NCI-H2029 treated with DMSO at 0.1 percent for 48 hours (cell line): ENCODE measurements at places on chromosomes 6 and 20.

- no peak for DNase-seq
Measured at GRCh38 chr6:11317885-11318771, 85.7 kb upstream of the NEDD9 start.

DNA sequence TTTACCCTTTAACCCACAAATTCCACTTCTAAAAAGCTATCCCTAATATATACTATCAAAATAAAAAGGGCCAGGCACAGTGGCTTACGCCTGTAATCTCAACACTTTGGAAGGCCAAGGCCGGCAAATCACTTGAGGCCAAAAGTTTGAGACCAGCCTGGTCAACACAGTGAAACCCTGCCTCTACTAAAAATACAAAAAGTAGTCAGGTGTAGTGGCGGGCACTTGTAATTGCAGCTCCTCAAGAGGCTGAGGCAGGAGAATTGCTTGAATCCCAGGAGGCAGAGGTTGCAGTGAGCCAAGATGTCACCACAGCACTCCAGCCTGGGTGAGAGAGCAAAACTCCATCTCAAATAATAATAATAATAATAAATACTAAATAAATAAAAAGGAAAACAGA, 82.5 kb downstream of the TRIM27 start:
- DNase-seq: no peak

DNA sequence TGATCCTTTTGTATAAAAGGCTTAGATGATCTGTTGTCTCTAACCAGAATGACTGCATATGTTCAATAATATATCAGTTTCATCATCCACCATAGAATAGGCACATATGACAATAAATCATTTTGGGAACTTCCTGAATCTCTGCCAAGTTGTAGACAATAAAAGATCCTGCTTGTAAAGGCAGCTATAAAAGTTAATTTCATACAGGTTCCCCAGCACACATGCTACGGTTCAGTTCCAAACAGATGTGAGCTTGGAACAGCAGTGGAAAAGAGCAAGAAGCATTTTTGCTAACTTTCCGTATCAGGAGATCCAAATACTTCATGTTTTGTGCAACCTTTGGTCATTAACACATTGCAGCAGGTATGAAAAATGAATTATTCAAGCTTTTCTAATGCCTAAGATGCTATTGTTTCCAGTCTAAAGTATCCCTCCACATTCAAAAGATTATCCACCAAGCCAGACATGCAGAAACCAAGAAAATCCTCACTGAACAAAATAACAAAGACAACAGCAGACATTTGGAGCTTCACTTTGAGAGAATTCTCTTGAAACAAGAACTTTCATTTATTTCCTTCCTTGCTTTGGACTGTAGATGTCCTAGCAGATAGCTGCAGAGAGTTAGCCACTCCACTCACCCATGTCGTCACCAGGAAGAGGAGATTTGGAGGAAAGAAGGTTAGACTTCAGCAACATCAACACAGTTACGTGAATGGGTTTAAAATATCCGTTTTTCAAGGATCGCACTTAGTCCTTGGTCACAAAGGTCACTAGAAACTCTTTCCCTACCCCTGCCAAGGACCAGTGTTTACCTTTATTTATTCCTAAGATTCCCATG, 453.5 kb upstream of the JARID2 start:
- no peak for DNase-seq

GRCh38 chr20:1866834-1867233, 28.4 kb upstream of the SIRPA start:
- DNase-seq: peak; percentile 0

DNA sequence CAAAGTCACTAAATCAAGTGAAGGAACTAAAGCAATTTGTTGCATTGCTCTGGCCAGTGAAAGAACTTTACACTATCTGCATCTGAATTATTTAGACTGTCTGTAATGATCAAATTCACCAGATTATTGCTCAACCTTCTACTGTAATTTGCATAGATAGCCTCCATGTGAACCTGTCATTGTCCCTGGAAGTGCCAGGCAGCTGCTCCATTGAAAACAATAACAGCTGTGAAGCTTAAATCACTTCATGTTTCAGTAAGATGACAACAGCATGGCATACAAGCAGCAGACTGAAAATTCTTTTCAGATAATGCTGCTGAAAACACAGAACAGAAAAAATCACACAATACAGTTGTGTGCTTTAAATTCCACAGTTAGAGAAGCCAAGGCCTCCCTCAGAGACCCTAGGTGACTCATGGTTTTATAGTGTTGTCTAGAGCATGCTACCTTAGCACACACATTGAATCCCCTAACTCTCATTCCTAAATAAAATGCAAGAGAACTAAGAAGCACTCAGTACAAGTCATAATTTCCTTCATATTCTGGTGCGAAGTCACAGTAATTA, 248.9 kb downstream of the TPBG start:
- DNase-seq: peak; percentile 76

- peak; percentile 60 for DNase-seq
Measured at GRCh38 chr6:3848925-3849605, at the start of gene FAM50B. TSS of gene FAM50B (plus strand) at chr6:3849373. CDS start at chr6:3849812, 439 bp downstream.

DNA sequence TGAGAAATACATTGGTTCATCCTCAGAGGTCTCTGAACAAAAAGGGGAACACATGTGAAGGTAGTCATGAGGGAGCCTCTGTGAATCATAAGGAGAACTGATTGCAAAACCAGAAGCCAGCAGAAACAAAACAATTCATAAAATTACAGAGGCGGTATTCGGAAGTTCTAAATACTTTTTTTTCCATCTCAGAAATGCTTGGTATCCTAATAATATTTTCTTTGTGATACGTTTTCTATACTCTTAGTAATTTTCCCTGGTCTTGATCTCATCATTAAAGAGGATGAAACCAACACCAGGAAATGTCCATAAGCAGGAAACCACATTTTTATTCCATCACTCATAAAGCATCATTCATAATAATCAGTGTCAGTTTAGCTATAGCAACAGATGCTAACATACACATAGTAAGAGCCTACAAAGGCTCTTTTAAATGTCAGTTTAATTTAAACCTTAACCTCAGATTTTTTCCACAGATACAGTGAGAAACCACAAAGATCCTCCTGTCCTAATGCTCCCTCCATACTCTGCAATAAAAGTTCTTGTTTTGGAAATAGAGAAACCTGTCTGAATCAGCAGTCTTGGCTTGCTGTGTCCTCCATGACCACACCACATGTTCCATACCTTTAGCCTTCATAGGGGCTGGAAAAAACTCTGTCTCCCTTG, 29.2 kb downstream of the SGK1 start:
- DNase-seq: no peak

DNA sequence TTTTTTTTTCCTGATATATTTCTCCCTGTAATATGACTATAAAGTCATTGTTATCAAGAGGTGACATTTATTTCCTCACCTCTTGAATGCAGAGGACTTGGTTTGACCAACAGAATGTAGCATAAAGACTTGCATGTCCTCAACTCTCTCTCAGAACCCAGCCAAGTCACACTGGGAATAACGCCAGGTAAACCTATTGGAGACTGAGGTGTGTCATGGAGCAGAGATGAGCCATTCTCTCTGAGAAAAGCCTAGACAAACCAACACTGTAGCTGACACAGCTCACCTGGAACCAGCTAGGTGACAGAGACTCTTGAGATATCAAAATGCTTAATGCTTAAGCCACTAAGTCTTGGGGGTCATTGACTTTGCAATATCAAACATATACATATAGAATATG, 533.6 kb downstream of the HAO1 start:
- no peak for DNase-seq

GRCh38 chr6:8934318-8934717, 499.0 kb upstream of the SLC35B3 start:
- DNase-seq: no peak

DNA sequence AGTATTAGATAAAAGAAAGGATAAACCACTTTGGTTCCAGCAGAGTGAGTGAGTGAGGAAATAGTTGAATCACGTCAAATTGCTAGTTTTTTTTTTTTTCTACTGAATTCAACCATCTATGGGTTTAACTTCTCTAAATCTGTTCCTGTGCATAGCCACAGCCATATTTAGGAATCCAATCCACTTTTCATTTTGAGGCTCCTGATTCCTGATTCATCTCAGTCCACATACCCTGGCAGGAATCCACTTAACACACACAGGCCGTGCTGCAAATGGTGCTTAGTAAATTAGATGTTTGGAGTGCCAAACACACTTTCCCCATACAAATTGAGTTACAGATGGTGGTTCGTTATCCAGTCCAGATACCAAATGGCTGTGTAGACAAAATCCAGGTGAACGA, 220.3 kb downstream of the ALDH8A1 start:
- DNase-seq: no peak

GRCh38 chr6:15689586-15690482, 27.0 kb upstream of the DTNBP1 start:
- no peak for DNase-seq

GRCh38 chr6:159809149-159809548, 9.1 kb downstream of the PNLDC1 start:
- DNase-seq: no peak

- peak; percentile 23 for DNase-seq
Measured at GRCh38 chr6:116016846-116017545, 43.7 kb downstream of the FRK start.

DNA sequence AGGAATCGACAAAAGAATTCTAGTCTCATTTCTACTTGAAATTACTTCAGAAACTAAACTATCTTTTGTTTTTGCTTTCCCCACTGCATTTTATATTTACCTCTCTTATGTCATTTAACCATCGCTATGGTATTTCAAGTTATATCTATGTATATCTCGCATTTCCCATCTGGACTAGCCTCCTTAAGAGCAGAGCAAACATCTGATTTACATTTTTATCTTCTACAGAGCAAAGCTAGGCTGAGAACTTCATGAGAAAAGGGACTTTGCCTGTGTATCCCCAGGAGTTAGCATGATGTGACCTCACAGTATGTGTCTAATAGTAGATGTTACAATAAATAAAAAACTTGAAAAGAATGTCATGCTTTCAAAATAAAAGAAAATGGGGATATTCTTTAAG, 201.2 kb downstream of the PTPRK start:
- no peak for DNase-seq

DNA sequence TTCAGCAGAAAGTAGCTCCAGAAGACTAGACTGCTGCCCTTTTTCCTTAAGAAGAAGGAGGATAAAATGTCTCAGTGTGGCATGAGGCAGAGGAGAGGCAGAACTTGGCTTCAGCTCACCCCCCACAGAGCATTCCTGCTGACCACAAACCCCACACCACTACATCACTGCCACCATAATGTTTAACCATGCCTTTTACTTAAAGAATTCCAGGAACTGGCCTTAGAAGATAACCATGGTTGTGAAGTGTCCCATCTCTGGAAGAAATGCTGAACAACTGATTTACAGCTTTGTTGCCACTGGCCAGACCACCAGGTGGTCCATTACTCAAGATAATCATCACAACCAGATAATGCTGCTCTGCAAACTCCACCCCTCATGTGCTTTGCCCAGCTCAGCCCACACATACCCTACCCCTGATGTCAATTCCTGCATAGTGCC, 154.1 kb downstream of the CD24 start:
- DNase-seq: no peak

DNA sequence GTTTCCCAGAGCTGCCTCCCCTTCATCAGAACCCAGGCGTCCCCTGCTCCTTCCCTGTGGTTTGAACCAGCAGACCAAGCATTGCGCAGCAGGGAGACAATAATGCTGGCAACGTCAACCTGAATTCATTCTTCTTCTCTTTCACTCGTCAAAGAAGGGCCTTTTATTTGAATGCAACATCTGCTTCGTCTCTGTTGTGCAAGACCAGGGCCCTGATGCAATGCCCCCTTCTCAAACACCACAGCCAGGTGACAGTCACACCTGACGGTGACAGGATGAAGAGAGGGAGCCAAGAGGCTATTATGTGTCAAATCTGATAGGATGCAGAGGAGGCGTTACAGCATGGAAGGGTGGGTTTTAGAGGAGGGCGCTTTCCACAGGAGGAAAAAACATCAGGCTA, 8.0 kb downstream of the INSM1 start:
- DNase-seq: peak; percentile 90

DNA sequence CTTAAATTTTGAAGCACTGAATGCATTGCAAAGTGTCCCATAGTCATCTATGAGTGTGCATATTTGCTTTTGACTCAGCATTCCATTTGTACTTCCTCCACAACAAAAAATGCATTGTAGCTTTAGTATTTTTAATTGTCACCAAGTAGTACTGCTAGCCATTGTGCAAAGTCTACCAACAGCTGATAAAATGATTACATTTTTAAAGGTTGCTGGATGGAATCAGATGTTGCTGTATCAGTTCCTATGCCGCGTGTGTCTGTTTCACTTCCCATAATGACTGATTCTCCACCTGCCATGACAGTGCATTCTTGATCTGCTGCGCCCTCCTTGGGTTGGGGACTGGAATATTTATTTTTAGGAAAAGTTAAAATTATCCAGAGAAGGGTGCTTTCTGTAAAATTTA, 41.2 kb downstream of the SLX4IP start:
- no peak for DNase-seq

DNA sequence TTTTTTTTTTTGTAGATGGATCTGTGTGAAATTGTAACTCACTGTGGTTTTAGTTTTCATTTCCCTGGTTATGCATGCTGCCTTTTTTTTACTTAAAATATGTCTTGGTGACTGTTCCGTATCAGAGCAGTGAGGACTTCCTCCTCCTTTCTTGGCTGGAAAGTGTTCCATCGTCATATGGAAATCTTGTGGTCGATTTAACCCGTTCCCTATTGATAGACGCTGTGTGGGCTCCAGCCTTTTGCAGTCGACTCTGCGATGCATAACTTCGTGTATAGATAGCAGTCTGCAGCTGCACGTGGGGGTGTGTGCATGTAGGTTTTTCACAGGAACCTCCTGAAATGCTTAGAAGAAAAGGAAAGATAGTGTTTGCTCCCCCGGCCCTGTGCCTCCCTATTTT, 28.1 kb upstream of the PNPLA1 start:
- DNase-seq: no peak

DNA sequence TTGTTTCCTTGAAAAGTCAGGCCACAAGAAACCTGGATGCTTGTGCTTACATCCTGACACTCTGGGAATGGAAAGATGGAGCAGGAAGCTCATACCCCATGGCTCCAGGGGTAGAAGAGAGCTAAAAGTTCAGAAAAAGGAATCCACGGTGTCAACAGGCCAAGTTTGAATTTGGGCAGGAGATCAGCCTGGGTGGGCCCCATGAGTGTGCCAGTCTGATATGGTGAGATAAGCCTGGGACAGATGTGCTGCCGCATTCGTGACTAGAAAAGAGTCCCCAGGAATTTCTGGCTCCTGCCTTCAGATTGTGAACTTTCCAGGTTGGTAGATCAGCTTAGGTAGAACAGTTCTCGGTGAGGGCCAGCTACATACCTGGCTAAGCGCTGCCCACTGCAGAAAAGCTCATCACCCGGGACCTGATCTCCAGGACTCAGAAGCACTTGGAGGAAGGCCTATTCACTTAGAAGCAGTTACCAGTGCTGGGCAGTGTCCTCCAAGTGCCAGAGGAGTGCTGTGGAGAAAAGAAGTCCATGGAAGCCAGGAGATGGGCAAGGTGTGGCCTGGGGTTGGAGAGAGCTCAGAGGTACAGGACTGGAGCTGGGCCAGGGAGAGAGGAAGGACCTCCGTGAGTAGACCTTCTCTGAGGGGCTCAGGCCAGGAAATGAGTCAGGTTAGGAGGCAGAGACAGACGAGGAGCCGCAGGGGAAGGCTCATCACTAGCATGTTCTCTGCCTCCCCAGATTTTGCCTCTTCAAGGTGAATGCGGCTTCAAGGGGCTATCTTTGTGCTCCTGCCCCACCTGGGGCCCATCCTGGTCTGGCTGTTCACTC, at the start of gene TSPO2:
Gene TSPO2, plus strand, starts transcription at position 242 of the 830 bp plus-strand sequence. Its CDS starts 519 bp downstream, at position 761.
- DNase-seq: no peak
